ENCODE measurements at places on chromosomes 5 and 9.

DNA sequence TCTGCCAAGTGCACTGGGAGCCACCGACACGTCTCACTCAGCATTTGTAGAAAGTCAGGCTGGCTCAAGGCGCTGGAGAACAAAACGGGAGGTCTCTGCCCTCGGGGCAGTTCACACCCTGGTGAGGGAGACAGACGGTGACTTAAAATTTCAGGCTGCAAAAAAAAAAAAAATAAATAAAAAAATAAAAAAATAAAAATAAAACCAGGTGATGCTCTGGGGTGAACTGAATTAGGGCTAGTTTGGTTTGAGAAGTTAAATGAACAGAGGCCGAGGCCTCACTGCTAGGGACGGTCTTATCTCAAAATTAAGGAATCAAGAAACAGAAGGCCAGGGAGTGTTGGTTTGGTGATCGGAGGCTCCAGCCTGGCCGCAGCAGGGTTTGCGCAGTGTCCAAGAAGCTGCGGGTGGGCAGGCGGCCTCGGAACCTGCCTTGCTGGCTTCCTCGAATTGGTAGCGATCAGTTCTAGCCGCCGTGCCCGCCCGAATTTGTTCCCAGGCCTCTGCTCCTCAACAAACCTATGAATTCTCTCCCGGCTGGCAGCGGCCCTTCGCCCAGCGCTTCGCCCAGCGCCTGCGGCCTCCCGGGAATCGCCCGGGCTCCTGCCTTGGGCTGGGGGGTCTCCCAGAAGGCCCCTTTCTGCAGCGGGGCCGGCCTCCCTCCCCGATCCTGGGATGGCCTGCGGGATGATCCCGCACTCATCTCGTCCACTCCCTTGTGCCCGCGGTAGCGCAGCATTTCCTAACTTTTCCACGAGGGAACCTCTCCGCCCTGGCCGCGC, 1.5 kb downstream of the NKX2-5 start:
- DNase-seq = no peak

- DNase-seq = no peak
Measured at GRCh38 chr5:16143361-16144049, 36.1 kb downstream of the MARCHF11 start.

DNA sequence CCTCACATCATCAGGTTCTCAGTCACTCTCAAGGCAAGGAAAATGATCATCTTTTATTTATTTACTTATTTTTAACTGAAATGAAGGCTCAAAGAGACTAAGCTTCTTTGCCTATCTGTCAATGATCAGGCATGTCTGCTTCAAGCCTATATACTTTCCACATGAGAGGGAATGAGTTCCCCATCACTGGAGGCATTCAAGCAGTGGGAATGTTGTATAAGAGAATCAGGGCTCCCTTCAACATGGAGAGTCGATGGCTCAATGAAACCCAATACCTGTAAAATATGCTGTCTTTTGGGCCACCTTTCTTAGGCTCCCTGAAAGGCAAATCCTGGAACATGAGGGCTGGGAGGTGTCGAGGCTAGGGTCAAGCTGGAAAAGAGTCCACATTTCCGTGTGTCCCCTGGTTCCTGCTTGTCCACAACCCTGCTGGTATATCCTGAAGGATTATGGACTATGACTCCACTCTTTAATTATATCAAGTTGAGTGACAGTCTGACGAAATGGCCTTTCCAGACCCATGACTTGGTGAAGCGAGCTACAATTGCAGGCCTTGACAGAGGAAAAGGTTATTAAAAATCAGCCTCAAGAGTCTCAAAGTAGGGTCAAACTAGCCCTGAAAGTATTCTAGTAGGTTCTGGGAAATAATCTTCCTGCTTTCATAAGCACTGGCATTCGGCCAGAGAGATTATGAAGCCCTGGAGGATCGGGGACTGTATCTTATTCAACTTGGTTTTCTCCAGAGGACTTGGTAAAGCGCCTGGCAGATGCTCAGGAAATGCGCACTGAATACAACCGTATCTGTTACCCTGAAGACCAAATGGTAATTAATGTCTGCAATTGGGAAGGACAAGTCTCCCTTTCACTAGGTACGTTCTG, 145.9 kb upstream of the TBC1D2 start:
- no peak for DNase-seq

DNA sequence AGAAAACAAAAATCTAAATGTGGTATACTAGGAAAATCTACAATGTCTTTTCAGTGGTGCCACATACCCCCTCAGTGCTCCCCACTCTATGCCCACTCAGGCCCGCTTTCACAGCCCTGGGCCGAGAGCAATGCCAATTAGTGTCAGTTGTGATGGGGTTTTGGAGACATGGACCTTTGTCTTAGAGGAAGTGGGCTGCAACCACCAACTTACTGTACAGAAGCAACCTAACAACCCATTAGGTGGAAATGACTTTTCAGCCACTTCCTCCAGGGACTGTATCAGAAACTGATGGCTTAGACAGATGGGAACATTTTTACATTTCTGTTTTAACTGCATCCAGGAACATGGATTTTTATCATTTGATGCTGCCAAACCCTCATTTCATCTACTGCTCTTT, 268.0 kb downstream of the BNC2 start:
- DNase-seq = no peak

GRCh38 chr5:140311011-140311467, 8.1 kb upstream of the PFDN1 start:
- DNase-seq = no peak

GRCh38 chr5:61994171-61994570, 311.8 kb upstream of the KIF2A start:
- no peak for DNase-seq

GRCh38 chr5:32159328-32160072, 14.6 kb downstream of the GOLPH3 start:
- no peak for DNase-seq

All from germinal center (tissue), 1 donor.